ENCODE measurements at places on chromosomes 11 and 22. TPM values are rescaled to one million over a fixed set of nuclear protein-coding genes. Genes with fewer than 3 reads are reported as not detected.

PNPLA5 gene
- 0.05 TPM for total RNA-seq

CSNK2A3 gene
- total RNA-seq, result 3.1 TPM

CCDC87 gene
- total RNA-seq, result 0.17 TPM

MAJIN gene
- not detected for total RNA-seq

ABTB2 gene
- total RNA-seq, result 3.2 TPM

EFEMP2 gene
- total RNA-seq, result 25.3 TPM

MIOX gene
- not detected for total RNA-seq
